ENCODE measurements at places on chromosomes 3 and 15.
A peak's percentile ranks its signal among the peaks of the same experiment; 100 is the strongest.

DNA sequence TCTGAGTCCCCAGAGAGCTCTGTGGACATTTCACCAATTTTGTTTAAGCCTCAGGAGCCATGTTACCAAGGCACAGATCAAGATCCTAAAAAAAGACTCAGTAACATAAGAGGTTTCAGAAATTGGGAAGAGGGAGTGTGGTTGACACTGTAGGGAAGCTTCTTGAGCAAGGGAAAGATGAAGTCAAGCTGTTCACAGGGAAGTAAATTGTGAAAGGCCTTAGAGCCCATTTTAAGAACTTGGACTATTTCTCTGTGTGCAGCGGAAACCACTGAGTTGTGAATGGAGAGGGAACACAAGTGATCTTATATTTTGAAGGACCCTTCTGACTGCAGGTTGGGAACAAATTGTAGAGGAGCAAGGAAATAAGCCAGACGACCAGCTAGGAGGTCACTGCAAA lies 18.7 kb downstream of the BCL2A1 start:
- DNase-seq, result no peak

GRCh38 chr15:85837011-85837433 lies 42.3 kb upstream of the KLHL25 start:
- no peak for DNase-seq

GRCh38 chr15:34722439-34722836 lies 32.4 kb downstream of the GJD2 start:
- DNase-seq, result no peak

DNA sequence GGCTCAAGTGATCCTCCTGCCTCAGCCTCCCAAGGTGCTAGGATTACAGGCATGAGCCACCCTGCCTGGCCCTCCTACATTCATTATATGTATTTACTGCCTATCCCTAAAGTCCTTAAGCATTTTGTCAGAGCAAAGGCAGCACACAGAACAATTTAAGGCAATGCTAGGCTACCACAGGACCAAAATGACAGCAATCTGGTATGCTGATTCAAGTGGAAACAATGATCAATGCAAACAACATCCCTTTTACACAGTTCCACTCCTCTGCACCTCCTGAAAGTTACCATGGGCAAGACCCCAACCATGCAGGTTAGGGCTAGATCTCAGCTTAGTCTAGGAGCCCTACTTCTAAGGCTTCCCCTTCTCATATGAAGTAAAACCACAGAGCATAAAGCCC lies 40.3 kb downstream of the SPG11 start:
- no peak for DNase-seq

DNA sequence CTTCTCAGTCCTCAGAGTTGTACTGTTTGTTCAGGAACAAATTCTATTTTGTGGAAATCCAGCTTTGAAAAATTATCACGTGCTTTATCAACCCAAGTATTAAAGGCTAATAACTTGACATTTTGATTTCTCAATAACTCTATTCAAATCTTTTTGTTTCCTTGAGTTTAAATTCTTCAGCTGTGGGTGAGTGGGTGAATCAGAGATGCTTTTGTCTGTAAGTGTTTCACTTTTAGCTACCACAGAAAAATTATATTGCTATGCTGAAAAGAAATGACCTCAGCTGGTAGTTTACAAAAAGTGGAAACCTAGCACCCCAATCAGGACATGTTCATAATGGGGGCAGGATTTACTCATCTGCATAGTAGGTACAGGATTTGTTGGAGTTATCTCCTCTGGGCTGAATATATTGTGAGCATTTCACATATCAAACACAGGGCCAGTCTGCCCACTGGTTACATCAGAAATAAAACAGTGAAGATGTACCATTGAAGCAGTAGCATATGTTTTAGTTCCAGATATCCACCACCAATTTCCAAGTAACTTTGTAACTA lies 30.5 kb downstream of the MINDY4B start:
- DNase-seq, result no peak

- DNase-seq, result no peak
Measured at GRCh38 chr3:127011270-127011992, 28.5 kb downstream of the PLXNA1 start.

GRCh38 chr3:143955113-143955512 lies 16.5 kb upstream of the DIPK2A start:
- no peak for DNase-seq

GRCh38 chr15:42508263-42508690 lies 12.8 kb downstream of the SNAP23 start:
- DNase-seq, result no peak

- DNase-seq, result no peak
Measured at GRCh38 chr3:59553076-59553475, 503.3 kb upstream of the CFAP20DC start.

DNA sequence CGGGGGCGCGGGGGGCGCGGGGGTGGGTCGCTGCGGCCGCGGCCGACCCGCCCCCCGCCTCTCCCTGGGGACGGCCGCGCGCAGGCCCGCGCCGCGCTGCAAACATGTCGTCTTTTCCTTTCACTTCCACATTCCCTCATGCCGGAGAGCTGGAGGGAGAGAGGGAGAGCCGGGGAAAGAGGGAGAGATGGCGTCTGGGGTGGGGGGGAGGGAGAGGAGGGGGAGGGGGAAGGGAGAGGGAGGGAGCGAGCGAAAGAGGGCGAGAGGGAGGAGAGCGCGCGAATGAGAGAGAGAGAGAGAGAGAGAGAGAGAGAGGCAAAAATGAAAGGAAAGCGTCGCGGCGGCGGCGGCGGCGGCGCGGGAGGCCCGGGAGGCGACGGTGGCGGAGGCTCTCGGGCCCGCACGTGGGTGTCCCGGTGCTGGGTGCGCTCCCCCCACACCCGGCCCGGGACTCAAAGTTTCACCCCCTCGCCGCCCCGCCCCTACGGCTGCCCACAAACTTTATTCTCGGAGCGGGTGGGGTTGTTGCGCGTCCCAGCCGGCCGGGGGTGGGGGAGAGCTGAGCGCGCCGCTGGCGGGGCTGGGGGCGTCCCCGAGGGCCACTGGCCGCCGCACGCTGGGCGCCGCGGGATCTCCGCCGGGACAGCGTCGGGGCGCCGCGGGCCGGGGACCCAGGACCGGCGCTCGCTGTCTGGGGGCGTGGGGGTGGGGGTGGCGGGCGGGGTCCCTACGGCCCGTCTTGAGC lies 731 bp downstream of the ZNF710 start:
- DNase-seq, result peak; percentile 77

GRCh38 chr3:97914388-97914787 lies 57.8 kb downstream of the RIOX2 start:
- no peak for DNase-seq

DNA sequence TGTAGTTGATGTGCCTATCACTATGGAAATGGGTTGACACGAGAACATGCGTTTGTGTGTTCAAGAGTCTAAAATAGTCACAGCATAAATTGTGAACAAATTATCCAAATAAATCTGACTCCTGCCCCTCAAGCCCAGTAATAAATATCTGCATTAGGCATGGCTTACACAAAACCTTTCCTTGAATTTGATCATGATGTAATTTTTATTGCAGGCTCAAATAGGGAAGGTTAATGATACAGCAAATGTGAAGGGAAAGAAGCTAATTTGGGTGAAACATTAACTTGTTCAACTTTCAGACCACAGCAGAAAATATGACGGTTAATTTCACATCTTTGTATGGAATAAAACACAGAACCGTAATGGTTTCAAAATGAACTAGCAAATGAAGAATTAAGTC lies 74.6 kb downstream of the WNT5A start:
- DNase-seq, result no peak

- DNase-seq, result no peak
Measured at GRCh38 chr3:118943597-118943996, 91.0 kb downstream of the IGSF11 start.
